ENCODE measurements at places on chromosomes 7 and 10.

- DNase-seq: no peak
Observed at GRCh38 chr7:27053153-27053552, 42.6 kb downstream of the HOXA1 start.

DNA sequence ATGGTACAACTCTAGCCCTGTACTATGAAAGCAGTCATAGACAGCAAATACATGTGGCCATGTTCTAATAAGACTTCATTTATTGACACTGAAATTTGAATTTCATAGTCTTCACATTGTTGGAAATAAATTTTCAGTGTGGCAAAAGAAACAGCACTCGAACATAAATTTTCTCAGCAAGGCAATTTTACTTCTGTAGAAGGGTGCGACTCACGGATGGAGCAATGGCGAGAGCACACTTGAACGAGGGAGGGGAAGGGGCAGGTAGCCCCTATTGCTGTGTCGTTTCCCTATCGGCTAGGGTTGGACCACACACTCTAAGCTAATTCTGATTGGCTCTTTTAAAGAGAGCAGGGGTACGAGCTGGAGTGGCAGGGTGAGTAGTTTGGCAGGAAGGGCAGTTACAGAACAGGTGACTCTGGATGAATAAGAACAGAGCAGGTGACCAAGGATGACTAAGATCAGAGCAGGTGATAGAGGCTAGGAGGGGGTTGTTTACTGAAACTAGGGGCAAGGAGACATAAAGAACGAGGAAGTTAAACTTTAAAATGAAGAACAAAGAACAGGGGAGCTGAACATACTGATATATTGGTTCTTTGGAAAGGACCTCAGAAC is 52.0 kb downstream of the LRRC4 start:
- no peak for DNase-seq

GRCh38 chr10:79191951-79192676 is 123.3 kb downstream of the ZMIZ1 start:
- DNase-seq: no peak

- no peak for DNase-seq
Observed at GRCh38 chr7:151109094-151110048, 23.1 kb downstream of the AGAP3 start.

- no peak for DNase-seq
Observed at GRCh38 chr10:13068071-13068470, 31.9 kb upstream of the OPTN start.

GRCh38 chr10:58412502-58412961 is 27.3 kb downstream of the TFAM start:
- no peak for DNase-seq

DNA sequence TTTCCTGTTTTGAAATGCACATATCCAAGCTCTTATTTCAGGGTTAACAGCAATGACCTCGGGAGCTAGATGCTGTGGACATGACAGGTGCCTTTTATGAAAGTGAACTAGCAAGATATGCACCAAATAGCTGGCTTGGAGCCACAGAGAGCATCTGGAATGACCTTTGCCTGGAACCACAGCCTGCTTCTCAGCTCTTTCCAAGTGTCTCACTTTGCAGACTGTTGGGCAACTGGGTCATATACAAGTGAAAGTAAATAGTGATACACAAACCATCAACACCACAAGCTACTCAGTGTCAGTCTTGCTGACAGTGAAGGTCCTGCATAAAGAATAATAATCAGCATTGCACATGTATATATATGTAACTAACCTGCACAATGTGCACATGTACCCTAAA is 183.5 kb downstream of the RNF133 start:
- DNase-seq: no peak

GRCh38 chr7:103729026-103729425 is 260.4 kb downstream of the RELN start:
- no peak for DNase-seq

GRCh38 chr7:155470686-155471638 is 13.0 kb downstream of the EN2 start:
- DNase-seq: no peak

DNA sequence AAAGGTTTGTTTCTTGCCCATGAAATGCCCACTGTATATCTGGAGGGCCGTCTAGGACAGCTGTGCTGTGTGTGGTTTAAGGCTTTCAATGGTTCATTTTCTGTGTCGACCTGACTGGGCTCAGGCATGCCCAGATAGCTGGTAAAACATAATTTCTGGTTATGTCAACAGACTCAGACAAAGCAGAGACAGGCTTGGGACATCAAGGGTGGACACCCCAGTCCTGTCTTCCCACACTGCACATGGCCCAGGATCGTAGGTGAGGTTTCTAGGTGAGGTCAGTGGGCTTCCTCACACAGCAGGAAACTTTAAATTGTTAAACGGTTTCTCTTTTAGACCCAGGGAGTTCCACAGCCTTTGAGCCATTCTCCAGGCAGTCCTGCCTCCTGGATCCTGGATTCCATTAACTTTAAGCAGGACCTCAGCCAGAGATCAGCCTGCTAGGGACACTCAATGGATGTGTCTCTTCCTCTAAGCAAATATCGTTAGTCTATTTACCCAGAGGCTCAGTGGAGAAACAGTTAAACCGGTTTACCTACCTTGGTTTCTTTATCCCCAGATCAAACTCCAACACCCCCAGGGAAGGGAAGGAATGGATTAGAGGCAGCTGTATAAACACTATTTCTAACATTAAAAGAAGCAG is 66.4 kb downstream of the ST8SIA6 start:
- no peak for DNase-seq

GRCh38 chr7:24521917-24522623 is 51.2 kb upstream of the PALS2 start:
- DNase-seq: no peak

GRCh38 chr7:46791188-46791587 is 790.7 kb downstream of the TNS3 start:
- DNase-seq: no peak

Data from activated CD8-positive, alpha-beta memory T cell treated with anti-CD3 and anti-CD28 coated beads, Interleukin-2, amount 50 U/mL, for 4 hours (primary cell).